Right lobe of liver (tissue), 6 donors: ENCODE measurements at places on chromosomes 11 and 22.
A peak's percentile ranks its signal among the peaks of the same experiment; 100 is the strongest.

GRCh38 chr11:3130269-3131071 is 34.6 kb downstream of the OSBPL5 start:
- no peak overlapping the region for H3K4me3 ChIP-seq
- no peak overlapping the region for H3K27ac ChIP-seq
- H3K36me3 ChIP-seq = no peaks in the 10 kb centered on the region
- no peaks in the 10 kb centered on the region for H3K27me3 ChIP-seq

- H3K27ac ChIP-seq = no peak overlapping the region
- no peak overlapping the region for H3K4me3 ChIP-seq
- no peaks in the 10 kb centered on the region for H3K36me3 ChIP-seq
- H3K4me1 ChIP-seq = no peaks in the 10 kb centered on the region
Measured at GRCh38 chr11:17700991-17701390, 18.4 kb upstream of the MYOD1 start.

DNA sequence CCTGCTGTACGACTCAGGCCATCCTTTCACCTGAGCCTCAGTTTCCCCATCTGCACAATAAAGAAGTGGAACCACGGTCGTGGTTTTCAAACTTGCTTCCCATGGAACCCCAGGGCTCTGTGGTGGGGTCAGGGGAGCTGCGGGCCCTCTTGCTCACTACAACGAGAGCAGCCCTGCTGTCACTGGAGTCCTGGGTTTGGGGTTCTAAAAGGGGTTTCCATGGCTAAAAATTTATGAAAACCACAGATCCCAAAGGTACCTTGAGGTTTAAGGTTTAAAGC is 45.4 kb upstream of the CARS1 start:
- no peak overlapping the region for H3K4me3 ChIP-seq
- H3K4me1 ChIP-seq = no peaks in the 10 kb centered on the region
- no peaks in the 10 kb centered on the region for H3K36me3 ChIP-seq
- no peak for DNase-seq
- no peaks in the 10 kb centered on the region for H3K27me3 ChIP-seq
- H3K27ac ChIP-seq = no peak overlapping the region

- no peak for DNase-seq
- no peaks in the 10 kb centered on the region for H3K4me1 ChIP-seq
- H3K27ac ChIP-seq = no peak overlapping the region
- H3K4me3 ChIP-seq = no peak overlapping the region
- H3K36me3 ChIP-seq = no peaks in the 10 kb centered on the region
Measured at GRCh38 chr11:24885580-24886173, 388.8 kb downstream of the LUZP2 start.

- no peak for DNase-seq
- no peaks in the 10 kb centered on the region for H3K4me1 ChIP-seq
- no peak overlapping the region for H3K27ac ChIP-seq
Measured at GRCh38 chr11:45388472-45388871, 102.3 kb upstream of the SYT13 start.

DNA sequence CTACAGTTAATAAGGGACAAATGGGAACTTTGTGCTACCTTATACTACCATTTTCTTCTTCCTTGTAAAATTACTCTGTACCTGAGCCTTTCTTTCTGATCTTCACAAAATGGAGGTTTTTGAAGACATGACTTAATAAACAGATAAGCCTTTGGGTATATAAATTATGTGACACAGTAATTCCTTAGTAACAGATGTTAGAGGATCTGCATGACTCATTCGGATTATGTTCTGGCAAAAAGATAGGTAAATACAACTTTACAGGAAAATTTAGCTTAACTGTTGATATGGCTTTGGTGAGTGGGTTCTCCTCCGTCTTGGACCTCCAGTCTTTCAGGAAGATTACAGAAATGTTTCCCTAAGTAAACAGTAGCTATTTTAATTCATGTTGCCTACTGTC is 61.8 kb downstream of the BID start:
- DNase-seq = no peak
- no peaks in the 10 kb centered on the region for H3K27me3 ChIP-seq
- no peaks in the 10 kb centered on the region for H3K4me1 ChIP-seq
- H3K4me3 ChIP-seq = no peak overlapping the region

- H3K27ac ChIP-seq = no peak overlapping the region
- no peaks in the 10 kb centered on the region for H3K4me1 ChIP-seq
- H3K27me3 ChIP-seq = no peaks in the 10 kb centered on the region
- no peak overlapping the region for H3K4me3 ChIP-seq
- no peaks in the 10 kb centered on the region for H3K36me3 ChIP-seq
Measured at GRCh38 chr22:48185071-48186055, 1422.9 kb downstream of the TBC1D22A start.

- no peaks in the 10 kb centered on the region for H3K27me3 ChIP-seq
- no peak for DNase-seq
- H3K36me3 ChIP-seq = no peaks in the 10 kb centered on the region
- H3K4me1 ChIP-seq = peaks cover 5% of the 10 kb centered on the region
- peak overlapping the region; percentile 29 for H3K27ac ChIP-seq
Measured at GRCh38 chr11:61912530-61912898, 4.9 kb downstream of the RAB3IL1 start.

GRCh38 chr11:97231231-97231630 is 841.4 kb downstream of the JRKL start:
- no peak overlapping the region for H3K4me3 ChIP-seq
- no peaks in the 10 kb centered on the region for H3K27me3 ChIP-seq
- DNase-seq = no peak
- no peaks in the 10 kb centered on the region for H3K4me1 ChIP-seq
- no peaks in the 10 kb centered on the region for H3K36me3 ChIP-seq

DNA sequence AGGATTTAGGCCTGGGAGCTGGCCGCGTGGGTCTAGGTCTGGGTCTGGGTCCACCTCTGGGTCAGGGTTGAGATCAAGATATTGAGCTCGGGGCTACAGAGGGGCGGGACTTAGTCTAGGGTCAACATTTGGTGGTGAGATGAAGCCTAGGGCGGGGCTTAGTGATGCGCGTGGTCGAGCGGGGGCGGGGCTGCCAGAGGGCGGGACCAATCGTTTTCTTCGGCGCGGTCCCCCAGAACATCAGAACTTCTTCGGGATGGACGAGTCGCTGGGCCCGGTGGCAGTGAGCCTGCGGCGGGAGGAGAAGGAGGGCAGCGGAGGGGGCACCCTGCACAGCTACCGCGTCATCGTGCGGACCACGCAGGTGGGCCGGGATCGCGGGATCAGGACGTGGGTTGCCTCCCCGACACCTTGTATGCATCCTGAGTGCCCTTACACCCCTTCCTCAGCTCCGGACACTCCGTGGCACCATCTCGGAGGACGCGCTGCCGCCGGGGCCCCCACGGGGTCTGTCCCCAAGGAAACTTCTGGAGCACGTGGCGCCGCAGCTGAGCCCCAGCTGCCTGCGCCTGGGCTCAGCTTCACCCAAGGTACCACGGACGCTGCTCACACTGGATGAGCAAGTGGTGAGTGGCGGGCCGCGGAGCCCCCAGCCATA is 4.2 kb downstream of the SIPA1 start:
- H3K27ac ChIP-seq = no peak overlapping the region
- no peak for DNase-seq
- no peaks in the 10 kb centered on the region for H3K36me3 ChIP-seq

- no peak overlapping the region for H3K4me3 ChIP-seq
- no peak overlapping the region for H3K27ac ChIP-seq
- H3K36me3 ChIP-seq = no peaks in the 10 kb centered on the region
- no peaks in the 10 kb centered on the region for H3K27me3 ChIP-seq
- DNase-seq = no peak
- H3K4me1 ChIP-seq = no peaks in the 10 kb centered on the region
Measured at GRCh38 chr11:74020539-74020938, 11.7 kb upstream of the UCP3 start.

- no peak overlapping the region for H3K4me3 ChIP-seq
- no peaks in the 10 kb centered on the region for H3K36me3 ChIP-seq
- H3K27me3 ChIP-seq = no peaks in the 10 kb centered on the region
- no peak overlapping the region for H3K27ac ChIP-seq
Measured at GRCh38 chr11:80240245-80240644, 799.4 kb upstream of the TENM4 start.

GRCh38 chr22:26568207-26568706 is 21.7 kb downstream of the TPST2 start:
- peak overlapping the region; percentile 10 for H3K27ac ChIP-seq
- no peak for DNase-seq
- no peaks in the 10 kb centered on the region for H3K27me3 ChIP-seq
- no peaks in the 10 kb centered on the region for H3K36me3 ChIP-seq

DNA sequence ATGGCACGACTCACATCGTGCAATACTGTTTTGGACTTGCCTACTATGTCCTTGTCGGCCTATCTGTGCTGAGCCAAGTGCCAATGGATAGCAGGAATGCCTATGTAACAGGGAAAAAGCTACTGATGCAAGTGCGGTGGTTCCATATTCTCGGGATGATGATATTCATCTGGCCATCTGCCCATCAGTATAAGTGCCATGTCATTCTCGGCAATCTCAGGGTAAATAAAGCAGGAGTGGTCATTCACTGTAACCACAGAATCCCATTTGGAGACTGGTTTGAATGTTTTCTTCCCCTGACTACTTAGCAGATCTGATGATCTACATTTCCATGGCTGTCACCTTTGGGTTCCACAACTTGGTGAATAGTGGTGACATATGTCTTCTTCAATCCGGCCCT is 20.1 kb downstream of the OOSP3 start:
- H3K4me1 ChIP-seq = no peaks in the 10 kb centered on the region
- H3K27ac ChIP-seq = no peak overlapping the region
- no peaks in the 10 kb centered on the region for H3K27me3 ChIP-seq
- H3K4me3 ChIP-seq = no peak overlapping the region

DNA sequence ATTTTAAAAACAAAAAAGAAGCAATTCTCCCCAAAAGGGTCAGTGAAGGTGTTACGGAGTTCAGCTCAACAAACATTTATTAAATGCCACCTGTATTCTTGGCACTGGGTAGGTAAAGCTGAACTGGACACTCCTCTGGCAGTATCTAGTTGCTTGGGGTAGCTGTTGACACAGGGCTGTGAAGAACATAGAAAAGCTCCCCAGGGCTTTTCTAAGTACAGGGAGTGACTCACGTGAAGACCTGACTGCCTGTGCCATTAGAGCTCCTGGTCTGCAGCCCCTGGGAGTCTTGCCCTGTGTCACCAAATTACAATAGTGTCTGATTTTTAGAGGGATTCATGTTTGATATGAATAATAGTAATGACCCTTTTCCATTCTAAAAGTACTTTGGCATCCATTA is 43.6 kb downstream of the COA4 start:
- H3K27ac ChIP-seq = no peak overlapping the region
- H3K27me3 ChIP-seq = no peaks in the 10 kb centered on the region
- no peak overlapping the region for H3K4me3 ChIP-seq
- DNase-seq = no peak

DNA sequence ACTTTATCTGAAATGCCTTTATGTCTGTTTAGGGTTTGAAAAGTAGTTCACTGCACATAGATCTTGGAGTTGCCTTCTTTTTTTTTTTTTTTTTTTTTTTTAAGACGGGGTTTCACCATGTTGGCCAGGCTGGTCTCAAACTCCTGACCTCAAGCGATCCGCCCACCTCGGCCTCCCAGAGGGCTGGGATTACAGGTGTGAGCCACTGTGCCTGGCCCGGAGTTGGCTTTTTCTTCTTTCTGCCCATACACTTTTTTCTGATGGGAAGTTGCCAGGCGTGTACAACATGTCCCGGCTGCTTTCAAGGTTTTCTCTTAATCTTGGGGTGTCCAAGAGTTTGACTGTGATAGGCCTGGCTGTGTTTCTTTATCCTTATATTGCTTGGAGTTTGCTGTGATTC is 12.9 kb upstream of the GNB1L start:
- DNase-seq = no peak
- H3K36me3 ChIP-seq = no peaks in the 10 kb centered on the region
- H3K4me3 ChIP-seq = no peak overlapping the region
- H3K27me3 ChIP-seq = no peaks in the 10 kb centered on the region
- no peak overlapping the region for H3K27ac ChIP-seq

DNA sequence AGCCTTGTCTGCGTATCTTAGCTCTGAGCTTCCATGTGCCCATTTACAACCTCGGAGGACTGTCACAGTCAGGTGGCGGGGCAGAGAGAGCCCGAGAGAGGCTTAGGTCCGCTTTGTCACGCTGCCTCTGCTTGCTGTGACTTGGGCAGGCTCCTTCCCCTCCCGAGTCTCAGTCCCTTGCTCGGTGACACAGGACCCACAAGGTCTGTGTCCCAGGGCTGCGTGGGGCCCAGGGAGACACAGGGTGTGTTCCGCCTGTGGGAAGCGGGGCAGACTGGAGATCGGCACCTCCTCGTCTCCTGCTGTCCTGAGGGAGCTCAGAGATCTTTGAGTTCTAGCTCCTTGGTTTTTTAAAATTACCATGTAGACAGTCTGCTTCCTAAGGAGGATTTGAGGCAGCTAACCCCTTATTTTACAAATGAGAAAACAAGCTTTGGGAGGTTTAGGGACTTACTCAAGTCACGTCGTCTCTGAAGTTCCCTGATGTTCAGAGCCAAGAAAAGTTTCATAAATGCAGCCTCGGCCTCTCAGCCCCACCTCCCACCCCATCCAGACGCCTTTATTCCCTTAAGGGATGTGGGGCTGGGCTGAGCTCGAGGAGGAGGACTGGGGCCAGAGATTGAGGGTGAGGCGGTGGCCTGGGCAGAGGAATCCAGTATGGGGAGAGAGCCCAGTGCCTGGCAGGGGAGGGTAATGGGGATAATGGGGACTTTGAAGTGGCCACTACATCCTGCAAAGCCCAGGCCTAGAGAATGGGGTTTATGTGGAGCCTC is 103.6 kb downstream of the NECTIN1 start:
- H3K27me3 ChIP-seq = no peaks in the 10 kb centered on the region
- no peaks in the 10 kb centered on the region for H3K36me3 ChIP-seq
- no peak for DNase-seq
- no peak overlapping the region for H3K27ac ChIP-seq

DNA sequence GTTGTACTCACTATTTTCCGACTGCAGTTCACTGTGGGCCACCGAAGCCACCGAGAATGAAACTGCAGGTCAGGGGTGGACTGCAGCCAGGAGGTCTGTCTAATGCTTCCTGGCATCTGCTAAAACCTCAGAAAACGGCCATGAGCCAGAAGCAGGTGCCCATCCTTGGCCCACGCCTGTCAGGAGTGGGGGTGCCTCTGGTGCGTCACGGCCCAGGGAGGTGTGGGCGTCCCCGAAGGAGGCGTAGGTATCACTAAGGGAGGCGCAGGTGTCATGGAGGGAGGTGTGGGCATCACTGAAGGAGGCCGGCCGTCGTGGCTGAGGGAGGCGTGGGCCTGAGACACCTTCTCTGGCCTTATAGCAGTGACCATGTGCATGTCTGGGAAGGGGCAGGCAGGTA is 456.2 kb downstream of the TBC1D22A start:
- H3K27ac ChIP-seq = no peak overlapping the region
- no peak overlapping the region for H3K4me3 ChIP-seq
- H3K4me1 ChIP-seq = no peaks in the 10 kb centered on the region
- H3K27me3 ChIP-seq = no peaks in the 10 kb centered on the region

DNA sequence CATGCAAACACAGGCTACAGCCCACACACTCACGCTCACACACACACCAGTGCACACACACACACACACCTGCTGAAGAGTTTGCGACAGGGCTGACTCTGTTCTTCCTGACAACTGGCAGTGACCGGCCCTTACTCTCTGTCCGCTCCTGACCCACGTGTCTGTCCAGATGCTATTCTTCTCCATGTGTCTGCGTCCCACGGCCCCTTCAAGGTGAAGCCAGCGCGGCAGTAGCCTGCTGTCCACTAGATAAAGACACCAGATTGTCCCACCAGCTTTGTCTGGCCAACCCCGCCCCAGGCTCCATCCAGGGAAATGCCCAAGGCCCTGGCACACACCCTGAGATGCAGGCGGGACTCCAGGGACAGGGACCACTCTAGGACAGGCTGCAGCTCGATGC is 713.9 kb downstream of the BRD1 start:
- no peak overlapping the region for H3K27ac ChIP-seq
- H3K36me3 ChIP-seq = no peaks in the 10 kb centered on the region
- no peaks in the 10 kb centered on the region for H3K4me1 ChIP-seq
- no peak overlapping the region for H3K4me3 ChIP-seq
- H3K27me3 ChIP-seq = no peaks in the 10 kb centered on the region

GRCh38 chr11:112783945-112784322 is 177.3 kb upstream of the NCAM1 start:
- no peak for DNase-seq
- H3K27me3 ChIP-seq = no peaks in the 10 kb centered on the region
- H3K27ac ChIP-seq = no peak overlapping the region
